Placental pericyte (primary cell): ENCODE measurements at places on chromosomes 3 and 15. TPM values are rescaled to one million over a fixed set of nuclear protein-coding genes. Genes with fewer than 3 reads are reported as not detected.

The TOPBP1 gene
- 15.5 and 65.9 TPM in 2 replicates for total RNA-seq

The ARPIN gene
- 9.6 and 14.0 TPM in 2 replicates for total RNA-seq

The ARHGEF26 gene
- 5.5 and 6.0 TPM in 2 replicates for total RNA-seq

The ANO10 gene
- 43.3 and 48.5 TPM in 2 replicates for total RNA-seq

The FEZF2 gene
- not detected in 2 replicates for total RNA-seq

The ACP3 gene
- 3.5 and 21.5 TPM in 2 replicates for total RNA-seq

The RAB11A gene
- 183 and 230 TPM in 2 replicates for total RNA-seq

The B2M gene
- 1,563 and 4,527 TPM in 2 replicates for total RNA-seq

The SGO1 gene
- 0.44 and 15.5 TPM in 2 replicates for total RNA-seq

The RYR3 gene
- under 0.01 TPM in 1 of 2 replicates, not detected in the other for total RNA-seq

The ARL6IP5 gene
- total RNA-seq: 49.5 and 78.6 TPM in 2 replicates

The TNFAIP8L3 gene
- total RNA-seq: 0.44 and 2.9 TPM in 2 replicates

The SAMD7 gene
- total RNA-seq: not detected in 2 replicates

The ZDHHC3 gene
- 68.9 and 72.4 TPM in 2 replicates for total RNA-seq

The TIGIT gene
- not detected in 2 replicates for total RNA-seq

The CPN2 gene
- total RNA-seq: not detected in 2 replicates

The CYP8B1 gene
- total RNA-seq: not detected in 2 replicates

The FBN1 gene
- 499 and 721 TPM in 2 replicates for total RNA-seq

The CAMP gene
- not detected in 2 replicates for total RNA-seq

The IL20RB gene
- 1.9 and 2.0 TPM in 2 replicates for total RNA-seq

The LOXL1 gene
- 42.2 and 100 TPM in 2 replicates for total RNA-seq

The ZBTB20 gene
- total RNA-seq: 12.3 and 23.6 TPM in 2 replicates

The FILIP1L gene
- 35.6 and 57.3 TPM in 2 replicates for total RNA-seq

The GOLGA6D gene
- not detected in 2 replicates for total RNA-seq

The MTHFS gene
- 12.2 and 26.5 TPM in 2 replicates for total RNA-seq

The HTR3E gene
- total RNA-seq: not detected in 2 replicates

The RBPMS2 gene
- total RNA-seq: 0.22 TPM in 1 of 2 replicates, not detected in the other

The KNL1 gene
- total RNA-seq: 1.1 and 63.7 TPM in 2 replicates

The DGKG gene
- total RNA-seq: 1.5 and 2.4 TPM in 2 replicates

The C3orf22 gene
- total RNA-seq: not detected in 2 replicates

The ISLR2 gene
- under 0.01 and 0.72 TPM in 2 replicates for total RNA-seq

The CD96 gene
- total RNA-seq: under 0.01 TPM in 1 of 2 replicates, not detected in the other

The SLC28A1 gene
- total RNA-seq: not detected in 2 replicates

The CELF6 gene
- under 0.01 and 0.22 TPM in 2 replicates for total RNA-seq

The ACOX2 gene
- 4.2 and 5.9 TPM in 2 replicates for total RNA-seq

The PLA2G4B gene
- 0.66 and 1.7 TPM in 2 replicates for total RNA-seq

The BCHE gene
- total RNA-seq: 0.57 TPM in 1 of 2 replicates, not detected in the other

The ILDR1 gene
- total RNA-seq: not detected in 2 replicates

The C3orf62 gene
- total RNA-seq: 1.1 and 1.3 TPM in 2 replicates

The IGDCC3 gene
- total RNA-seq: not detected in 2 replicates

The CCDC80 gene
- 39.5 and 308 TPM in 2 replicates for total RNA-seq

The TJP1 gene
- total RNA-seq: 84.9 and 114 TPM in 2 replicates

The CYP19A1 gene
- under 0.01 and 0.14 TPM in 2 replicates for total RNA-seq

The ANP32A gene
- total RNA-seq: 19.0 and 38.8 TPM in 2 replicates

The RHOV gene
- total RNA-seq: not detected in 2 replicates

The MYH15 gene
- 1.3 and 1.6 TPM in 2 replicates for total RNA-seq
